Activated T-helper 1 cell treated with Interleukin-2 at 50 U/mL for 16 hours (primary cell): ENCODE measurements at places on chromosomes 6 and 20.

DNA sequence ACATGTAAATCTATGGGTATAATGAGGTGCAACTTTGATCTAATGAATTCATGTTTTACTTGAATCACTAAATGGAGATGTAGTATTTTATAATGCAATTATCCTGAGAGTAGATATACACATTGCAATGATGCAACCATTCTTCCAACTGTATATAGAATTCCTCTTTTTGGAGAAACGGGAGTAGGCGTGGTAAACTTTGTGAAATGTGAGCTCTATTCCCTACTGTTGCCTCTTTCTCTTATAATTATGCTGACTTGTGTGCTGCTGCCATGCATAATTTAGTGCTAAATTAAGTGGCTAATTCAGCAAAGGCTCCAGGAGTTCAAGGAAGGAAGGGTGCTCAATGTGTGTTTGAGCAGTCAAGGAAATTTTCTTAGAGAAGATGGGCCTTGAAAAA lies 116.6 kb upstream of the SLC35B3 start:
- DNase-seq, result no peak

DNA sequence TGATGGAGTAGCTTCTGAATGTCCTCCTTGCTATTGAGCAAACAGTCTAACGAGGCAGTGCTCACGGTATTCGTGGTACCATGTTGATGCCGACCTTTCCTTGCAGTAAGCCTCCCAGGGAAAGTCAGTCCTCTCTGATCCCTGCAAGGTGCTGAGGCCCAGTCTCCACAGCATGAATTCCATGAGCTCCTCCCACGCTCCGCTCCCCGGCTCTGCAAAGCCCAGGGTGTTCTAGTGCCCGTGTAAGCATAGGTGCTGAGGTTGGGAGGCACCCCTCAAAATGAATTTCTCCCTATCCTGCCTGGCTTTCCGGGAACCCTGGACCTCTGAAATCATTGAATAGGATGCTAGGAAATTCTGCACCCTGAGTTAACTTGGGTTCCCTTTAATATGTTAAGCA lies 251.0 kb downstream of the TAF4 start:
- DNase-seq, result no peak

DNA sequence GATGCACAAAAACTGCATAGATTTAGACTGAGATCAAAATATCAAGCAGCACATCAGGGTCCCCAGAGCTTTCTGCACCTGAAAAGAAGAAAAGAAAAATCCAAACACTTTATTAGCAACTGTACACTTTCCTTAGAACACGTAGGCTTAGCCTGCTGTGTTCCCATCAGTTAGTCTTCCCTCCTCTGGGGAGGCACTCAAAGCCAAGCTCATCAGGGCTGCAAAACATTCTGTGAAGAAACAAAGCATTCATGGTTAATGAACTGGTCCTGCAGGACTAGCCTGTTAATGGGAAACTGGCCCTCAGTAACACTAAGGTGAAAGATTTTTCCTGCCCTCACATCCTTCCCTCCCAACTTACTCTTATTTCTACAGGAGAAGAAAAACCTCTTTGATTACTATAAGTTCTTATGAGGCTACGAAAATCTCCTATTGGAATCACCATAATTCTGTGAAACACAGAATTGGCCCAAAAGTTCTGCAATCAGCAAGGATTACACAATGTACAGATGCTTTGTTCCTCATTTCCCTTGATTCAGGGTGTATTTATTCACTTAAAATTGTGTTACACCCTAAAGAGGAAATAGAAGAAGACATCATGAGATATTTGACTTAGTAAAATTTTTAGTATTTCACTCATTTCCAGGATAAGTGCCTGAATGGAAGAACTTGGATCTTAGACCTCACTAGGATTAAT lies 901.0 kb upstream of the MAP3K7 start:
- DNase-seq, result no peak

DNA sequence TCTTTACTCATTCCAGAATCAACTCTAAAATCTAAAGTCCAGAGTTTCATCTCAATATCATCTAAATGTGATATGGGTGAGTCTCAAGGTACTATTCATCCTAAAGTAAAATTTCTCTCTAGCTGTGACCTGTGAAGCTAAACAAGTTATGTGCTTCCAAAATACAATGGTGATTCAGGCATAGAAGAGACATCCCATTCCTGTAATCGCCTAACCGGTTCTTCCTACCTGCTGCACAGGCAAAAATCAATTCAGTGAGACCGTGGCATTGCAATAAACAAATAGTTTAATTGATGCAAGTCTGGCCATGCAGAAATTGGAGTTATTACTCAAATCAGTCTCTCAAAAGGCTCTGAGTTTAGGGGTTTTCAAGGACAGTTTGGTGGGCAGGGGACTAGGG lies 232.8 kb downstream of the UBE3D start:
- DNase-seq, result no peak

- no peak for DNase-seq
These were observed 91.3 kb downstream of the RPP40 start for GRCh38 chr6:4912559-4912958.
